NCI-H2171 treated with DMSO at 0.1 percent for 48 hours (cell line): ENCODE measurements at places on chromosomes 1 and 21.

- DNase-seq: no peak
These were observed 8.6 kb downstream of the TMED5 start for GRCh38 chr1:93171549-93172034.

DNA sequence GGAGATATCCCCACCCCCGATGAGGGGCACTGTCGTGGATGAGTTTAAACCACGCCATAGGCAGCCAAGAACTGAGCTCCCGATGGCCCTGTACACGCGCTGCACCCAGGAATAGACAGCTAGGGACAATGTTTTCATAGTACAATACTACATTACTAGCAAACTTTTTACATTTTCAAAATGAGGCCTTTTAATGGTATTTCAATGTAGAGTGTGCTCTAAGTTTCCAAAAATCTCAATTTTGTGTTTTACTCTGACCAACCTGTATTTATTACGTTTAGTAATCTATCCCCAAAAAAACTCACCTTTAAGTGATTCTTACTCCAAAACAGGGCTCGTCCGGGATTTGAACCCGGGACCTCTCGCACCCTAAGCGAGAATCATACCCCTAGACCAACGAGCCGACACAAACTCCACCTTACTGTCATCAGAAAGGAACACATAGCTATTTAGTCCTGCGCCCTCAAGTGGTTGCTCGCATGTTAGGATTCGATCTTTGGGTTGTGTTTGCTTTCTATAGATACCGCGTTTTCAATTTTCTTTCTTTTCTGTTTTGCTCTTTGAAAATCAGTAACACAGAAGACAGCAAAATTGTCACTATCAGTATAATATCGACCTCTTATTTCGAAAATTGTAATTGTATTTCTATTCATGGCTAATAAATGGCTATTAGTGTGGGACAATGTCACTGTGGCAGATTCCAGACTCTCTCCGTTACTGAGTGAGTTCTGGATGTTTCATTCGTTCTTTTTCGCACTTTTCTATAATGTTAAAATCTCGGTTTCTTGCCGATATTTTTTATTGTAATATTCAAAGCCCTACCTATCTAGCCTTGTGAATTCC is 6.4 kb upstream of the MPZL1 start:
- peak; percentile 91 for DNase-seq

- DNase-seq: no peak
These were observed 6.6 kb downstream of the UBR4 start for GRCh38 chr1:19203440-19203839.

DNA sequence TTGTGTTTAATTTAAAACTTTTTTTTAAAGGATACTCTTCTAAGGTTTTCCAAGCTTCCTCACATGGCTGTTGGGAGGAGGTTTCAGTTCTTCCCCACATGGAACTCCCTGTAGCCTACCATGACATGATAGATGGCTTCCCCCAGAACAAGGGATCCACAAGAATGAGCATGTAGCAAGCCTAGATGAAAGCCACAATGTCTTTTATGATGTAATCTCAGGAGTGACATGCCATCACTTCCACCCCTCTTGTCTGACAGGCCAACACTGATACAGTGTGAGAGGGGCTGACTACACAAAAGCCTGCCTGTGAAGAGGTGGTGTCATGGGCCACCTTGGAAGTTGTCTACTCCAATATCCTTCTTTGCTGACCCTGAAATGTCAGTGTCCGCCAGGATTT is 32.0 kb downstream of the CD34 start:
- DNase-seq: no peak

DNA sequence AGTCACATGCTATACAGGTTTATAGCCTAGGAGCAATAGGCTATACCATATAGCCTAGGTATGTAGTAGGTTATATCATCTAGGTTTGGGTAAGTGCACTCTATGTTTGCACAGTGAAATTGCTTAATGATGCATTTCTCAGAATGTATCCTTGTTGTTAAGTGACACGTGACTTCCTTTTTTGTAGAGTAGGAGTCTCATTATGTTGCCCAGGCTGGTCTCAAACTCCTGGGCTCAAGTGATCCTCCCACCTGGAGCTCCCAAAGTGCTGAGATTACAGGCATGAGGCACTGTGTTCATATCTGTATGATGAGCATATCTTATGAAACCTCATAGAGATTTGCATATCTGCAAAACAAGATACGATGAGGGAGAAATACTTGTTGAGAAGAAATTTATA is 13.8 kb upstream of the ABCB10 start:
- DNase-seq: peak; percentile 87

- DNase-seq: peak; percentile 65
These were observed 41.2 kb upstream of the FOXO6 start for GRCh38 chr1:41319807-41320711.

DNA sequence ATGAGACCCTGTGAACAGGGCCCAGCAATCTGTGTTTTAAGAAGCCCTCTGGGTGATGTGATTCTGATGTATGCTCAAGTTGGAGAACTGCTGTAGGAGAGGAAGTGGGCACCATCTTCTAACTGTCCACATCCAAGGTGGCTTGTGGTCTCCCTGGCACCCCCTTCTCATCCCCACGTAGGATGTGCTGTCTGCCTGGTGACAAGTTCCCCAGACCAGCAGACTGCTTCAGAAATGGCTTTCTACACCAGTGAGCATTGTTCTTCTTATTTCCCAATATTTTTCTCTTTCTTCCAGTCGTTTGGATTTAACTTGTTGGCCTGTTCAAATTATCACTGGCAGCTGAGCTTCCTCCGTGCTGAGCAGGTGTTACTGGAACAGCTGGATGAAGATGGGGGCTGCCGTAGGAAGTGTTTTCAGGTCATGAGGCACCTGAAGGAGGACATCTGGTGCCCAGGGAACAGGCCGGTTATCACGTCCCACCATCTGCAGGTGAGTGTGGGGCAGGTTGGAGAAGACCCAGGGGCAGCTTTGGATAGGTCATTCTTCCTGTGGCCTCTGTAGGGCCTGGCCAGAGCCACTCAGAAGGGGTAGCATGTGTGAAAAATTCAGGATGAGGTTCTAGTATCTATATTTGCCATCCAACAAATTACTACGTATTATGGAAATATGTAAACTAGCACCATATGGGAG is 16.8 kb downstream of the MAB21L3 start:
- peak; percentile 46 for DNase-seq

DNA sequence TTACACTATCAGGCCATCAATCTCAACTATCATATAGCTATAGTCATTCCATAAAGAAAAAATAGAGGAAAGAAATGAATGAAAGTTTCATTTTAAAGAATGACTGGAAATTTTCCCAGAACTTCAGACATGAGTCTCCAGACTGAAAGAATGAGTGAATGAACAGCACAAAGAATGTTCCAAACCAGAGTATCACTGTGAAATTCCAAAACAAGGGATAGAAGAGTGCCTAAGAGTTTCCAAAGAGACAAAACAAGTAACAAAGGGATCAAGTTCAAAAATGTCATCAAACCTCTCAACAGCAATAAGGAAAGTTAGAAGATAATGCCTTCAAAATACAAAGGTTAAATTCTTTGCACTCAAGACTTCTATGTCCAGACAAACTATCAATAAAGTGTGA is 114.9 kb downstream of the DENND1B start:
- DNase-seq: no peak

DNA sequence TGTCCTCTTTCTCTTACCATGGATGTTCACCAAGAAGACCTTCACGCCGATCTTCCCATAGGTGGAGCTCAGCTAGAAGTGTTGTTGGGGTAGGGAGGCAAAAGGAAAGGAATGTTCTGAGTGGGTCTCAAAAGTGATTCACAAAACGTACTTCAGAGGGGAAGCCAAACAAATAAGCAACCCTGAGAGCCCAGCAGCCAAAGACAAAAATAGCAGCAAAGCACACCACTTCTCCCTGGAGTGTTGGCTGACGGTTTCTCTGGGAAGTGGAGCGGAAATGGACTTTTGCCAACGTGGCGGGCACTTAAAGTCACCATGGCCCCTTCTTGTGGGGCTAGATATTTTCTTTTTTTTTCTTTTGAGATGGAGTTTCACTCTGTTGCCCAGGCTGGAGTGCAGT is 23.1 kb downstream of the SLC26A9 start:
- DNase-seq: peak; percentile 54

DNA sequence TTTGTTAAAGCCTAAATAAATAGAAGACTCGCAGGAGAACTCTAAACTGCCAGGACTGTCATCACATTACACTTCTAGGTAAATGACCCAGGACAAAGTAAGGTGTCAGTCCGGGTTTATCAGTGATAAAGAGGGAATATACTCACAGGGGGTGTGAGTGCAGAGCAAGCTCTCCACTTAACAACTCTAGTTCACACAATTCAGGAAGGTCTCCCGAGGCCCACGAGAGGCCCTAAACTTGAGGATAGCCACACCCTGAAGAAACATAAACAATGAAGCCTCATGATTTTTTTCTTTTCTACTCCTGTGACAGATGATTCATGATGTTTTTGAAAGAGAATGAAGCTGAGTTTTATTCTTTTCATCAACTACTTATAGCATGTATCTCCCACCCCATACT is 65.6 kb upstream of the EXO1 start:
- DNase-seq: no peak

DNA sequence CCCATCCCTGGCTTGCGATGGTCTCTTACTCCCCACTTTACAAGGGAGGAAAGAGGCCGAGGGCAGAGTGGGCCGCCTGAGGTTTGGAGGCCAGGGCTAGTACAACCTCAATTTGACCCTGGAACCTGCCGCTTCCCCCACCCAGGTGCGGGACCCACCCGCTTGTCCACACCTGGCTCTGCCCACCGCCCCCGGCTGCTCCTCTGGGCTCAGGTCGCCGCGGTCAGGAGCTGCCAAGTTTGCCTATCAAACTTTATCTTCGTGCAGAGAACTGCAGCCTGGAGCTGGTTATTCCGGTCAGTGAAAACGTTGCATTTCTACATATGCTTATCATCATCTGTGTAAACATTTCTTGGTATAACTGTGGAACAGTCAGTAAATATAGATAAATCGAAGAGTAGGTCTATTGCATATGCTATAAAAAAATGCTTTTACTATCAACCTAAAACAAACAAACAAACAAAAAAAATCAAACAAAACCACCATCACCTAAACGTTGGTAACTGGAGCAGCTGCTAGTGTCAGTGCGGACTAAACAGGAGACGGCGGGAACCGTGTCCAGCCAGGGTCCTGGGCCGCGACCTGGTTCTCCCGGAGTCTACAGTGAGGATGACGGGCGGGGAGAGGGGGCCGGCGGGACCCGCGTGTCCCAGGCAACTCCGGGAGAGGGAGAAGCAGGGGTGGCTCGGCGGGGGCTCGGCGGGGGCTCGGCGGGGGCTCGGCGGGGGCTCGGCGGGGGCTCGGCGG is 906 bp upstream of the ADARB1 start:
- DNase-seq: no peak

DNA sequence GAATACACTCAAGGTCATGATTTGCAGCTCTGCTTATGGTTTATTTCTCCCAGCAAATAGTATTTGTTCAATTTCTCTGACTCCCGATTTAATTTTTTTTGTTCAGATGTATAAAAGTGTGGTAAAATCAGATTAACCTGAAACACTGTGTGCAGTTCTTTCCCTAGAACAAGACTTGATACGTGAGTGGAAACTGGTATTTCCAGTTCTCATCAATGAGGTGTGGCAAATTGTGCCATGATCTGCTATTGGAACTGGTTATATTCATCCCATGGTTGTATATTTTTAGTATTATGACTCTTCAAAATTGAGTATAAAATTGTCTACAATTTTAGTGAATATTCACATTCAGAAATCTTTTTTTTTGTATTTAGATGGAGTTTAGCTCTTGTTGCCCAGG is 76.8 kb upstream of the IVNS1ABP start:
- no peak for DNase-seq

DNA sequence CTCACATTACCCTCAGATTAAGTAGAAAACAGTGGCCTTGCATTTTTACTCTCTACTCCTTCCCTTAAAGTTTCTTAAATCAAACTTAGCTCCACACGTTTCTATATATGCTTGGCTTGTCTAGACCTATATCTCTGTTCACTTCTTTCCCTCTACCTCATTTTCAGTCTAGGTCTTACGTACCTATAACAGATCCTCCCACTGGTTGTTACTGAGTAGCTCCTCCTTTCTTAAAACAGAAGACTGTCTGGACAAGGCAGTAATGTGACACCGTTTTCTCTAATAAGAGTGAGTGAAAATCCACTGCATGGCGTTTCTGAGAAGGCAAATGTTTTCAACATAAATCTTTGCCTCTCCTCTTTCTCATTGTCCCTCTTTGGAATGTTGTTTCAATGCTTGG is 211.7 kb upstream of the POGK start:
- DNase-seq: no peak

DNA sequence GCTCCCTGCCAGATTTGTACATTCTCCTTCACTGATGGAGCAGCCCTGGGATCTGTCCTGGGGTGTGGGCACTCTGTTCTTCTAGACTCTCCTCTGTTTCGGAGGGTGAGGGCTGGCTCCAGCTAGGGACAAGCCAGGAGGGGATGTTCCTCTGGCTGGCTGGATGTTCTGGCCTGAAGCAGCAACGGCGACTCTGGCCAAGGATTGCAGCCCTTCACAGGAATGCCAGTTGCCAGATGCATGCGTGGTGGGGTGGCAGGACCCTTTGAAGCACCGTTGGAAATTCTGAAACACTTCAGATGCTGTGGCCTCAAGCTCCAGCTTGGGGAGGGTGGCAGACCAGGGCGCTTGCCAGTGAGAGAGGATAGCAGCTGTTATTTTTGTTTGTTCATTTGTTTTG is 210.9 kb downstream of the TRABD2B start:
- no peak for DNase-seq

DNA sequence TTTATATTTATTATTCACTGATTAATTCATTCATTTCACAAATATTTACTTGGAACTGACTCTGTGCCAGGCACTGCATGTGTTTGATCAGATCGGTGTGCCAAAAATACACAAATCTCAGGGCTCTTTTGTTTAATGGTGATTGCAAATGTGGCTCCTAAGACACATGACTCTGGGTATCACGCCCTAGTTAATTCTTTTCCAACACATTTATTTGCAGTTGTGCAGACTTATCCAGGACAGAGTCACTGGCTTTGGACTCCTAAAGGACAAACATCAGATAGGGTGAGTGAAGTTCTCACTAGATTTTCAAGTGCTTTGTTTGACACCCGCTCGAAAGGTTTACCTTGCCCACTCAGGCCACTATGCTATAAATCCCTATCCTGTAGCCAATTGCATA is 335.5 kb downstream of the BARHL2 start:
- DNase-seq: no peak

DNA sequence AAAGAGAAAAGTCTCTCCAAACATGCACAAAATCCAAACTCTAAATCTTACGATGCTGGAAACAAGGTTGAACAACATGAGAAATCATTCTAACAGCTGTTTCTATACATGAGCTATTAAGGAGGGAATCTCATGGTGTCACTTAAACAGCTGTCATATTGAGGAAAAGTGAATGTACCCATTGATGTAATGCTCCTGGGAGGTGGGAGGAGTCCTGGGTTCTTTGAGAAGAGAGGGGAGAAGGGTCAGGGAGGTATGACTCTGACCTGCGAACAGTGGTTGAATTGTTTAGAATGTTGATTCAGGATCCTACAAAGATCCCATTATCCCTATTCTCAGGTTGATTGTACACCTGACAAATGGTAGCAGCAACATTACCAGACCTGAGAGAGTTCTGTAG is 49.3 kb downstream of the ZC3H11B start:
- no peak for DNase-seq

GRCh38 chr1:2204415-2205190 is 10.0 kb upstream of the FAAP20 start:
- DNase-seq: no peak
